ENCODE measurements at places on chromosomes 16 and 17.
A peak's percentile ranks its signal among the peaks of the same experiment; 100 is the strongest.

- no peak for DNase-seq
These were observed 183.2 kb downstream of the AATF start for GRCh38 chr17:37131669-37132611.

DNA sequence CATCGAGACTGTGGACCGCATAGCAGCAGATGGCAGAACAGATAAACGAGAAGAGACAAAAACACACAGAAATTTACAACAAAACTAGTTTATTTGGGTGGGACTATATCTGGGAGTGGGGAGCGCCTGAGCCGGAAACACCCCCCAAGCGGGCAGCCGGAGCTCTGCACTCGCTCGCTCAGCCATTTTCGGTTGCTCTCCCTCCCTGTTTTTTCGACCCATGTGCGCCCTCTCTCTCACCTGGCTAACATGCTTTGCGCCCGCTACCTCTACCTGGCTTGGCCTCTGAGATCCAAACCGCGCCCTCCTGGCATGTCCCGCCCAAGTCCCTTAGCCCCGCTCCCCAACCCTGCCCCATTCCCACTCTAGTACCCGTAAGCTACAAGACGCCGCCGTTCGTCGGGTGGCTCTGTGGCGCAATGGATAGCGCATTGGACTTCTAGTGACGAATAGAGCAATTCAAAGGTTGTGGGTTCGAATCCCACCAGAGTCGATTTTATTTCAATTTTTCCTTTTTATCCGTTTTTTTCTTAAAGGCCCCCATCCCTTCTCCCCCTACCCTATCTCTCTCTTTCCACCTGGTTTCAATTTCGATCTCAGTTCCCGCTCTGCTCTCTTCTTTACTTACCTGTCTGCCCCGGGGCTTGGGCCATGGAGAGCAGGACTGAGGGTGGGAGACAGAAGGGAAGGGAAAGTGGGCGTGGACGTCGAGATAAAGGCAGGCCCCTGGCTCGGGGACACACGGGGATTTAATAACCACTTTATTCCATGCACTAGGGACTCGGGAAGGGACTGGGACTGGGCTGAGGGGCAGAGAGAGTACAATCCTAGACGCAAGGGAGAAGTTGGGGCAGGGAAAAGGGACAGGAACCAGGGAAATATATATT, 2.4 kb upstream of the ALOXE3 start:
- peak; percentile 51 for DNase-seq

DNA sequence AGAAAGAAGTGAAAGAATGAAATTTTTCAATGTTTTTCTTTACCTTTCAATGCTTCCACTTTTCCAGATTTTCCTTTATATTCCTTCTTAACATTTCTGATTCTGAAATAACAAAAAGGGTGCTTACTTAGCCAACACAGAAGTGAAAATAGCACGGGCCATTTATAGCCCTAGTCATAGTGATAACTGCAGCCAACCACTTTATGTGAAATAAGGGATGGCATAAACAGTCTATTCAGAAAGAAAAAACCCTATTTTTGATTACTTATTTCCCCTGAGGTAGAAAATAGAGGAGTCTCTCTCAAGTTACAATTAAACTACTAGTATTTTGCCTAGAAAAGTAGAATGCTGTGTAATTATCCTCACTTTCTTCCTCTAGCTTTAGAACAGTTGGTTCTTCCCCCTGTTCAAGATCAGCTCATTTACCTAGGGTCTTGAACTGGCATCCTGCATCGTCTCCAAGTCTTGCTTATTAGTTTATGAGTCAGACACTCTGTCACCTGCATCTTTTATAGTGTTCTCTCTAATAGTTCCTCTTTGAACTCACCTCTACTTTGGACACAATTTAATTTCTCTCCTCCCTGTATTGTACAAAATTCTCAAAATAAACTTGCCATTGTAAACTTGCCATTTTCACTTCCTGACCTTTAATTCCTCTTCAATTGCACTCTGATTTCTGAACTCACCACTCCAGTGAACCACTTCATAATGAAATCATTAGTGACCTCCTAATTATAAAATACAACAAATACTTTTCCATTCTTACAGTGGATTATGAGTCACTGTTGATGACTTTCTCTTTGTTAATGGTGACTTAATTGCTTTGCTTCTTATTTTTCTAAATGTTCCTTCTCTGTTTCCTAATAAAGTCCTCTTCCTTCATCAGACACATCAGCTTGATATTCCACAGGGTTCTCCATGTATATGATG, 23.6 kb downstream of the ABCA6 start:
- DNase-seq = no peak

DNA sequence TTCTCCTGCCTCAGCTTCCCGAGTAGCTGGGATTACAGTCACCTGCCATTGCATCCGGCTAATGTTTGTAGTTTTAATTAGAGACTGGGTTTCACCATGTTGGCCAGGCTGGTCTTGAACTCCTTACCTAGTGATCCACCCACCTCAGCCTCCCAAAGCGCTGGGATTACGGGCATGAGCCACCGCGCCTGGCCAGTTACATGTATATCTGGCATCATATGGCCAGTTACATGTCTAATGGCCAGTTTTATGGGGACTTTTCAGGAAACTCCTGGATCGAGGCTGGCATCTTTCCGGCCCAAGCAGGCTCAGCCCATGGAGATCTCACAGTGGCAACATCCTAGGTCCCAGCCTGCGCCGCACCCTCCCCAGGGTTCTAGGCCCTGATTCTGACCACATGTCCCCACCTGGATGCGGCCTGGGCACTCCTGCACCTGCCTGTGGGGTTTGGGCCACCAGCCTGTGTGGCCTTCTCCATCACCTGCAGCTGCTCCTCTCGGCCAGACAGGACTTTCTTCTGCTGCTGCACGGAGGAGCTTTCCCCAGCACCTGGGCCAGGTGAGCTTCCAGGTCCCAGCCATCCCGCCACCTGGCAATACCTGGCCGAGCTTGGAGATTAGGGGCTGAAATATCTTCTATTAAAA, 1.3 kb upstream of the CIAO3 start:
- no peak for DNase-seq

GRCh38 chr16:57826706-57827625, 24.7 kb upstream of the KIFC3 start:
- no peak for DNase-seq

- no peak for DNase-seq
These were observed 31.0 kb downstream of the HASPIN start for GRCh38 chr17:3754458-3755334.

- peak; percentile 89 for DNase-seq
These were observed 80.9 kb downstream of the ARHGAP23 start for GRCh38 chr17:38508954-38509771.

DNA sequence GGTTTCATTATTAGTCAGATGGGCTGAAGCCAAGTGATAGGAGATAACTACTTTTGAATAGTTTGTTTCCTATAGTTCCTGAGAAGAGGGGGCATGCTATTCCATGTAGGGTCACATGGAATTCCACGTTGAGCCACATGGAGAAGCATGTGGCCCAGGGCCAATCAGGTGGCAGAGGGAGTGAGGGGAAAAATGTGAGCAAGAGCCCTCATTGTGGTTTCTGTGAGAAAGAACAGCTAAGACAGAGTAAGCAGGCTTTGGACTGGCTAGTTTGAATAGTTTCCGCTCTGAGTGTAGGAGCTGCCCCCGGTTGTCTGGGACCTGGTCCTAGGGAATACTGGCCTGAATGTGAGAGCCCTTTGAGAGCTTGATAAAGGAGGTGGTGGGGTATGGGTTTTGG, 69.9 kb upstream of the CNTNAP4 start:
- DNase-seq = no peak

- no peak for DNase-seq
These were observed 21.7 kb downstream of the ACSF3 start for GRCh38 chr16:89115216-89115861.

- no peak for DNase-seq
These were observed 14.5 kb downstream of the RAB11FIP4 start for GRCh38 chr17:31405890-31406371.

DNA sequence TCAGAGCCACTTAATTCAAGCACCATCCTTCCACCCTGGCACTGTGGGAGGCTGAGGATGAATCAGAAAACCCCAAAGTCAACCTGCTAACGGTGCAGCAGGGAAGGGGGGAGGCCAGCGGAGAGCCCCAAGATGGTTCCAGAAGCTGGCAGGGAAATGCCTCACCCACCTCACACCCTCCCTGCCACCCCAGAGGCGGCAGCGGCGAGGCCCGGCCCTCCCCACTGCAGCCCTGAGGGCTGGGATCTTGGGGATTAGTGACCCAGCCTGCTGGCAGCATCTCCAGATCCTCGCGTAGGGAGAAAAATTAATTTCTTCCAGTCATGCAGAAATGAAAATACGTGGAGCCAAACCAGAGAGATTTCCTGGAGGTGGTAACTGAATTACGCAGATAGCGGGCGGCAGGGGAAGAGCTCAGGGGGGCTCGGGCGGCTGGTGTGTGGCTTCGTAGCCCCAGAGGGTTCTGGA, 38.2 kb downstream of the CBFA2T3 start:
- no peak for DNase-seq

DNA sequence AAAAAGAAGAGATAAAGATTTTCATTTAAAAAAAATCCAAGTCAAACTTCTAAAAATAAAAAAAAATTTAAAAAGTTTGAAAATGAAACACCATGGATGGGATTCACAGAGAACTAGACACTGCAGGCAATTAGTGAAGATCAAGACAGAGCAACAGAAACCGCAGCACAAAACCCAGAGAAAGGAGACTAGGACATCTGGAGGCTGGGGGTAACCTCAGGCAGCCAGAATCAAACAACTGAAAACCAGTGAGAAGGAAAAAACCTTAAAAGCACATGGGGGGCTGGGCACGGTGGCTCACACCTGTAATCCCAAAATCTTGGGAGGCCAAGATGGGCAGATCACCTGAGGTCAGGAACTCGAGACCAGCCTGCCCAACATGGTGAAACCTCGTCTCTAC, 30.6 kb downstream of the LITAFD start:
- DNase-seq = no peak

DNA sequence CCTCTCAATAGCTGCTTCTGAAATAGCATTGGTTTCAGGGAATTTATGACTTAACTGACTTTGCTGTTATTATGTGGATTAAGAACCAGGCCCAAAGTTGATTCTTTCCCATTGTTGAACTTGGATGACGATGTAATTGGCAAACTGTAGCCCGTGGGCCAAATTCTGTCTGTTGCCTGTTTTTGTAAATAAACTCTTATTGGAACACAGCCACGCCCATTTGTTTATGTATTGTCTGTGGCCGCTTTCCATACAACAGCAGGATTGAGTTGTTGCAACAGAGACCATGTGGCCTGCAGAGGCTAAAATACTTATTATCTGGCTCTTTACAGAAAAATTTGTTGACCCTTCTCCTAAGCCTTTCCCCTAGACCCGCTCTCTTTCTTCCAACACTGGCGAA, 31.6 kb downstream of the NTN1 start:
- no peak for DNase-seq

DNA sequence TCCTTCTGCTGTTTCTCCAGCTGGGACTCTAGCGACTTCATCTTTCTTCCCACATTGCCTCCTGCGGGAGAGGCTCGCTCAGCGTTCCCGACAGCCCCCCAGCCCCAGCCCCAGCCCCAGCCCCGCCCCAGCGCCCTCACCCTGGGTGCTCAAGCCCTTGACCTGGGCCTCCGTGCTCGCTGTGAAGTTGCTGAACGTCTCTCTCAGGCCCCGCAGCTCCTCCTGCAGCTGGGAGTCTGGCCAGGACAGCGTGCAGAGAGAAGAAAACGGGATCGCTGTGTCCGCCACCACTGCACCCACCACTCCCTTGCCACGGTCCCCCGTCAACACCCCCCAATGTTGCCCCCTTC, 2.4 kb downstream of the ASGR1 start:
- DNase-seq = no peak

- DNase-seq = no peak
These were observed 9.8 kb upstream of the SLC6A2 start for GRCh38 chr16:55645986-55646385.

- DNase-seq = no peak
These were observed 98.3 kb downstream of the CMIP start for GRCh38 chr16:81542609-81543570.

GRCh38 chr17:59413014-59413766, 81.7 kb downstream of the YPEL2 start:
- no peak for DNase-seq

DNA sequence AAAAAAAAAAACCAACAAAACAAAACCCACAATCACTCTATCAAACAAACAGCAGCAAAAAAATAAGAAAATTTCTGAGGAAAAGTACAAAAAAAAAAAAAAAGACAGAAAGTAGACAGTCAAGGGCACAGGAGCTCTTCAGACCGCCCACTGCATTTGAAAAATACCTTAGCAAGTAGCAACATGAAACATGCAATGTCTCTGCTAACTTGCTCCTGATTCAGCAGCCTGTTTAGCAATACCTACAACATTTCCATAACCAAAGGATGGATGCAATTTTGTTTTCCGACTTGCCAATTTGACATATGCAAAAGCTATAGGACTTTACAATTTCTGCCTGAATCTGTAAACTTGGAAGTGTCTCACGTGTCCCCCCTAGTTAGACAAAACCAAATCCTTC, 57.4 kb downstream of the SYNRG start:
- no peak for DNase-seq

- peak; percentile 98 for DNase-seq
These were observed 8.0 kb downstream of the RNF157 start for GRCh38 chr17:76232342-76232741.

DNA sequence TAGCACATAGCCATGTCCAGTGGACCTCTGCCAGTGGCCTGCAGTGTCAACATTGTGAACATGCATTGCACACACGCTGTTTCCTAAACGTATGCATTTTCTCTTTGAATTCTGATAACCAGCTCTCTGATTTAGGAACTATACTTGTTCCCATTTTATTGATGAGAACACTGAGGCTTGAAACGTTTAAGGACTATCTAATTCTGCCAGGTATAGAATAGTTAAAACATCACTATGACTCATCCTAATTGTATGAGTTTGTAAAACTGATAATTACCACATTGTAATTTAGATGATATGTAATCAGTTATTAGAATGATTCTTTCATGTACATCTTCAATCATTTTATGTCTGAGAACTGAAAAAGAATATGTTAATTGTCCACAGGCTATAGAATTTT, 3.1 kb downstream of the BEAN1 start:
- no peak for DNase-seq

Measured in HCEC 1CT (cell line).